ENCODE measurements at places on chromosomes 5 and 9.

DNA sequence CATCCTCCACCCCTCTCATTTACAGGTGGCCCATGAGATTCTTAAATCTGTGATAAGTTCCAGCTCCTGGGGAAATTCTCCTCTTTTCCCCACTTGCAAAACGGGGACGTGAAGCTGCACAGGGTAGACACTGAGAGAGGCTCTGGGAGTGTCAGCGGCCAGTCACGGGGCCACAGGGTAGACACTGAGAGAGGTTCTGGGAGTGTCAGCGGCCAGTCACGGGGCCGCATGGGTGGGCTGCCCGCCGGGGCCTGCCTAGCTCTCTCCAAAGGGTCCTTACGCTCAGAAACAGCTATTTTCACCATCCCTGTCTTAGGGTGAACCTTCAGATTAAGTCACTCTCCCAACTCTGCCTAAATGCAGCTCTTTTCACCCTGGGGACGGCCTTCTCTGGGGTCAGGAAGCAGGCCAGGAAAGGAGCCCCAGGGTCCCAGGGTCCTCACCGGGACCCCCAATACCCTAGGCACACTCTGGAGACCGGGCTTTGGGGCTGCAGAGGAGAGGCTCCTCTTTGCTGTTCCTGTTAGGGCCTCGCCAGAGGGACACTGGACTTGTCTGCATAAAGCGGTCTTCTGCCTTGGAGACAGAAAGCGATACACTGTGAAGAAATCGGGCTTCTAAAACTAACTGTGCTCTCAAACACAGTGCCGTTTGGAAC lies 1.5 kb downstream of the FAM78A start:
- no peak for DNase-seq

- no peak for DNase-seq
Measured at GRCh38 chr5:146013761-146014160, 77.4 kb downstream of the SH3RF2 start.

- no peak for DNase-seq
Measured at GRCh38 chr9:94014920-94015319, 59.8 kb upstream of the BARX1 start.

GRCh38 chr9:136095070-136096058 lies at the start of gene NACC2:
NACC2 (minus strand) TSS chr9:136095289; CDS start chr9:136050521, 44,768 bp downstream.
- DNase-seq, result no peak

DNA sequence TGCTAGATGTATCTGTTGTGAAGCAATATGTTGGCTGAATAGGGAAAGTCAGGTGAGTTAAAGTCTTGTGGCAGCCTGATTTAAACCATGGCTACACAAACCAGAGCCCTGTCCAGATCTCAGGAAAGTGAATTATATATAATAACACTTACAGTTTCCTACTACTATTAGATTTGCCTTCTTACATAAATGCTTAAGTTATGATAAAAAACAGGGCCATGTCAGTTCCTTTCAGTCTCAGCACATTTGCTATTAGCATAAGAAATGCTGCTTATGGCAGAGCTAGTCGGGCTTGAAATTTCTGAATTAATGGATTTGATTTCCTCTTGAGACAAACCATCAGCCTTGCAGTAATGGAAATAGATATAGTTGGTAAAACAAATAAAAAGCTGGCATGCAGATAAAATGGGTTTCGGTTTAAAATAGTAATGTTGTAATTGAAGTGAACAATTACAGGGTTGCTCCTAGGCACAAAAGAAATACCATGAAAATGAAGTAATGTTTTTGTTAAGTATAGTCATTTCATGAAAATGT lies 664.2 kb upstream of the ZNF608 start:
- no peak for DNase-seq

GRCh38 chr5:116883875-116884274 lies 309.3 kb upstream of the SEMA6A start:
- no peak for DNase-seq

DNA sequence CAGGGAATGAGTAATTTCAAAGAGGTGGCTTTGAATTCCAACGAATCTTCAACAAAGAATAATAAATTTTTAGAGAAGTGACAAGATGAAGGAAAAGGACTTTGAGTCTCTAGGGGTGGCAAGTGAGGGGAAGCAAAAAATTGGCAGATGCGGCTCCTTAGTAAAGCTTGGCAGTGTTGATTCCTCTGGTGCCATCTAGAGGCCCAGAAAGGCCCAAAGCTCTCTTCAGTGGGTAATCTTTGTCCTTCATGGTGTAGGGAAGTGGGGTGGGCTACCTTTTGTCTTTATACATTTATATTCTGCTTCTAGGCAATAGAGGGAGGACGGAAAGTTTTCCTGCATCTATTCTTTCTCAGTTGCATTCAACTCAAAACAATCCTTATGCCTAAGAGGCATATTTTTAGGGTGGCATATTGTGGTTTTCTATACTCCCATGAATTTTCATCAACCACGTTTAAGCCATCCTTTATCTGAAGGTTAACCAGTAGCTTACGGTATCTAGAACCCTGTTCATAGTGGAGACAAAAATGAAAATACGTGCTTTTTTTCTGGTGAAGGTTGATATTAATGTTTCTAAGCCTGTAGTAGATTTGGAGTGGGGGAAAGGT lies 17.5 kb upstream of the ROPN1L start:
- DNase-seq, result no peak

GRCh38 chr5:143168171-143168741 lies 235.2 kb downstream of the NR3C1 start:
- no peak for DNase-seq
